CD4-positive, alpha-beta T cell treated with Interferon gamma for 1 hour (primary cell): ENCODE measurements at places on chromosomes 6 and 20.
A peak's percentile ranks its signal among the peaks of the same experiment; 100 is the strongest.

- DNase-seq: no peak
Measured at GRCh38 chr6:108951351-108951953, 103.2 kb downstream of the ARMC2 start.

DNA sequence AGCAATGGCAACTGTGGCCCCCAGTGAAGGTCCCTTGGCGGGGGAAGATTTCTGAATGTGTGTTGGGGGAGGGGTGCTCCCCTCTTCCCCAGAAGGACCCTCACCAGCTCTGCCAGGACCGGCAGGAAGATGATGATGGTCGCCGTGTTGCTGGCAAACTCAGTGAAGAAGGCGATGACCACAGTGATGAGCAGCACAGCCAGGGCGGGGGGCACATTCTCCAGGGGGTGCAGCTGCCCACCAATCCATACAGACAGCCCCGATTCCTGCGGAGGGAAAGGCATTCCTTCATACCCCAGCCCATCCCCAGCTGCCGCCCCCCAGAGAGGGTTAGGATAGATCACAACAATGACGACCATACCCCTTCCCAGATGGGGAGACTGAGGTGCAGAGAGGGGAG lies 15.7 kb upstream of the OCSTAMP start:
- DNase-seq: no peak

GRCh38 chr6:149473080-149474052 lies 11.4 kb downstream of the ZC3H12D start:
- DNase-seq: no peak

DNA sequence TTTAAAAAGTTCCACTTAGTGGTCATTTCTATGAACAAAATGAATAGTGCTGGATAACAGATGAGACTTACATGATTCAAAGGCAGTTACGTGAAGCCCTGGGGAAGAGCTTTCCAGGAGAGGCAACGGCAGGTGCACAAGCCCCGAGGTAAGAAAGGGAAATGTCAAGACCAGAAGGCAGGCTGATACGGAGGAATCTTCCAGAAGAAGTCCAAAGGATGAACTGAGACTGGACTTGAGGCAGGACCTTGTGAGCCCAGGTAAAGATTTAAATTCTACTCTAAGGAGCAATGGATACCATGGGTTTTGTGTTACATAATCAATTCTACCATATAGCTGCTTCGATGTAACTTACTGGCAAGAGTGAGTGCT lies 164.6 kb downstream of the BCAS1 start:
- DNase-seq: no peak

DNA sequence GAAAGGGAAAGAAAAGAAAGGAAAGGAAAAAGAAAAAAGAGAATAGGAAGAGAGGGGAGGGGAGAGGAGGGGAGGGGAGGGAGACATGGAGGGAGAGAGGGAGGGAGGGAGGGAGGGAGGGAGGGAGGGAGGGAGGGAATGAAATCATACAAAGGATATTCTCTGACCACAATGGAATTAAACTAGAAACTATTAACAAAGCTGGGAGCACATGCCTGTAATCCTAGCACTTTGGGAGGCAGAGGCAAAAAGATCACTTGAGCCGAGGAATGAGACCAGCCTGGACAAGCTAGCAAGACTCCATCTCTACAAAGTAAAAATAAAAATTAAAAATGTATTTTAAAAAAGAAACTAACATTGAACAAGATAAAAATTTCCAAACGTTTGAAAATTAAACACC lies 62.8 kb downstream of the ILRUN start:
- DNase-seq: no peak

GRCh38 chr20:62726276-62726675 lies 17.6 kb downstream of the NTSR1 start:
- no peak for DNase-seq

DNA sequence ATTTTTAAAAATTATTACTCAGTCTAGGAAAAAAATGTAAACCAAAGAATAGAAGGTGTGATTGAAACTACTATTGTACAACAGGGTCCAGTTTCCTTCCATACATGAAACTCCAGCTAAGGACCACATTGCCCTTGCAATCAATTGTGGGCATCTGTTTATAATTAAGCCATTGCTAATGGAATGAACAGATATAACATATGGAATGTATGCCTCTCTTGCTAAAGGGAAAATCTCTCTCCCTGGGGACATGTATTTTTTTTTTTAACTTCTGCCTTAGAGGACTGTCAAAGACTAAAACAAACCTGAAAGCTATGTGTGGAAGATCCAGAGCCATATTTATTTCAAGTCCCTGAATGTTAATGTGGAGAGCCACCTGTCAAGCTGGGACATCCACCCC lies 336.8 kb upstream of the MANEA start:
- no peak for DNase-seq

DNA sequence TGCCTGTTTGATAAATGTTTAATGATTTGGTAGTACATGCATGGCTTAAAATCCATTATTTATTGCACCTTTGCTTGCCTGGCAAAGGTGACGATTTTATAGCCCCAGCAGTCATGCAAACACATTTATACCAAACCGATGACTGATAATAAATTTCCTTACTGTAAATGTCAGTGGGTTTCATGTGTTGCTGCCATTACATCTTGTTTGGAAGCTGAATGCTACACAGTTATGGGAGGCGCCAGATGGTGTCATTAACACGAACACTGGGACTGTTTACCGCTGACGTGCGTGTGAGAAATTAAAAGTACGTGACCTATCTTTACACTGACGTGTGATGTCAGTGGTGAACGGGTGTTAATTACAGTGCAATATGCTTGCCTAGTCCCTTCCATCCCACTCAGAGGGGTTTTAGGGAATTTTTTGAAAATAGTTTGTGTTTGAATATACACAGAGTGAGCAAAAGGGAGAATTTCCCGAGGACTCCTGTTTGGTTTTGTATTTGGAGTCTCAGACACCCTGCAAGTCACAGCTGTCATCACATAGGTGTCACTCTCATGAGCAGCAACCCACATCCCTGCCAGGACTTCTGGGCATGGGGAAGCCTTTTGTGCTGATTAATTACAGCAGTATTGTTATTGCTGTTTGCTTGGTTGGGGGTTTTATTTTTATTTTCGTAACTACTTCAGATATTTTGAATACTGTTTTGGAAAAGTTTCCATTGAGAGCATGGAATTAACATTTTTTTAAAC lies 151.8 kb upstream of the INSM1 start:
- DNase-seq: peak; percentile 22

DNA sequence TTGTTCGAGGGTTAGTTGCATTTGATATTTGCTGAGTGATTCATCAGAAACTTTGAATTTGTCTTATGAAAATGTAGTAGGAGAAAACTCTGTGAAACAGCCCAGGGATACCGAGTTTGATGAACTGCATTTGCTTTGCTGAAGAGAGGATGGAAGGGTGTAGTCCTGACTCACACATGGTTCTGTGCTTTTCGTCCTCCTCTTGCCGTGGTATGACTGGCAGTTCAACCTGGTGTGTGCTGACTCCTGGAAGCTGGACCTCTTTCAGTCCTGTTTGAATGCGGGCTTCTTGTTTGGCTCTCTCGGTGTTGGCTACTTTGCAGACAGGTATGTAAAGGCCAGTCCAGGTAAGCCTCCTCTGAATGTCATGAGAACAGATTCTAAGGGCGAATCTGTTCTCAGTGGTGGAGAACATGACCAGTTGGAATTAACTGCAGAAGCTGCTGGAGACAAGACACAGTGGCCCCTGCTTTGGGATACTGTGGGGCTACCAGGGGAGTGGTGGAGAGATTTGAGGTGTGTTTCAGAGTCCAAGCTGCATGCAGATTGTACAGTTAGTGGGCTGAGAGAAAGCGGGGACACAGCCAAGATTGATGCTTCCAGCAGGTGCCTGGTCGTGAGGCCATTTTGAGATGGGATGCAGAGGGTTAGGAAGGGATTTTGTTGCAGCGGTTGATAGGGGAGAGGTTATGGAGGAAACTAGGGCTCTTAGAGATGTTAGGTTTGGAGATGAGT lies 8.4 kb downstream of the SLC22A1 start:
- DNase-seq: no peak

DNA sequence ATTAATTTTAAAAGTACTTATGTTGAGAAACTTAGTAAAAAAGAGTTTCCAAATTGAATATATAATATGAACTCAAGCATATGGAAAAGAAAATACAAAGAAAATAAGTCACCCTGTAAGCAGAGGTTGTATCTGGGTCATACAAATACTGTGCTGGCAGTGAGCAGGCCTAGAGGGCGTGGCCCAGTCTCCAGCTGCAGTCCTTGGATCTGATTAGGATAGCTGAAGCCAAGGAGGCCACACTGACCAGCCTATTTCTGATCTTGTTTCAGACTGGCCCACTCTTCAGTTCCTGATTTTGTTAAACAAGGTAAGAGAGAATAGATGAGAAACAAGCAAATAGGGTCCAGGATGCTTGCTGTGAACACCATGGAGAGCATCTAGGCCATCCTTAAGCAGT lies 228.8 kb downstream of the EPM2A start:
- no peak for DNase-seq

DNA sequence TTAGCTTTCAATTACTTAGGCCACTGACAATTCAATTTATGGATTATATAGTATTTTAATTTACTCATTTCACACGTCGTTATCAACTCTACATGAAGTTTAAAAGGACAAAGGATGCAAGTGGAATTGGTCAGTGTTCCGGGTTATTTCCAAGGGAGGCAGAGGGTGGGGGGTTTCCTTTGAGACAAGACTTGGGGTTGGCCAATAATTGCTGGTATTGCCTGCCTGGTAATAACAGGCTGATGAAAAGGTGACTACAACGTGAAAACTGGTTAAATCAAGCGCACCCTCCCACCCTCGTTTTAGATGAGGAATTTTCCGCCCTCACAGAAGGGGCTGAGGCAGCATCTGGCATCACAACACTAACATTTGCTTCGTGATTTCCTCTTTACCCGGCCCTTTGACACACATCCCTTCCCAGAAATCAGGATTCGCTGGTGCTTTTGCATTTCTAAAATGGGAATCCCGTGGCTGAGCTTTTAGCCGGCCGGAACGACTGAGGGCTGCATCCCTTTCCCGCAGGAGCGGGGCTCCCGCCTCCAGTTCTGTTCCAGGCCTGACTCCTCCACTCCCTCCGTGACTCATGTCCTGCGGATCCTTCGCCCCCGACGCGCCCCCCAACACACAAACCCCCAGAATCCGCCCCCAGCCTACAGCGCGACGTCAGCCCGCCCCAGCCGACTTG lies 999 bp upstream of the PIM1 start:
- no peak for DNase-seq

- no peak for DNase-seq
Measured at GRCh38 chr6:130034378-130035146, 16.2 kb downstream of the L3MBTL3 start.

DNA sequence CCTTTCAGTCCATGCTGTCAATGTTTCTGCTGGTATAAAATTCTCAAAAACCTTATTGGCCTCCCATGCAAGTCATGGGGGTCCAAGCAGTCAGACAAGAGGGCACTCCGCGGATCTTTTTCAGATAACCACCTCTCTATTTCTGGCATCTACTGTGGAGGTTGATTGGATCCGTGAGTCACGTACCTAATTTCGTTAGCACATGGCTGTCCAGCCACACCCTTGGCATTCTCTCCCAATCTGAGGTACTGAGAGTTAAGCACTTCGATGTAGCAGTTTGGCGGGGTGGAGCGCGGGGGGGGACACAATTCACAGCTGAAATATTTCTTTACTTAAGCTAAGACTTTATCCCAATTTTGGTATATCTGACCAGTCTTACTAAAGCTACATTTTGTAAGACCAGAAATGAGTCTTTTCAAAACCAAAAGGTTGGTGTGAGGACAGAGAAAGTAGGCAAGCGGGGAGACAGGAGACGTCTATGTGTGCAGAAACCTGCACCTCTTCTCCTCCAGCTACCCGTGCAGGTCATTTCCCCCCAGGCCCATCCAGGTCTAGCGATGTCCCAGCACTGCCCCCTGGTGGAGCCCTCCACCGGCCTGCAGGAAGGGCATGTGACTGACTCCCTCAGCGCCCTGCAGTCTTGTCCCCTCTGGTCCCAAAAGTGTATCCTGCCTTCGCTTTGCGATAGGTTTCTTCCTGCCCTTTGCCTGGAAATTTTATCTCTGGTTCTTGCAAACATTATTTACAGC lies 113.1 kb downstream of the ADAT2 start:
- DNase-seq: peak; percentile 12

- DNase-seq: no peak
Measured at GRCh38 chr20:54174457-54175175, 830 bp upstream of the CYP24A1 start.

DNA sequence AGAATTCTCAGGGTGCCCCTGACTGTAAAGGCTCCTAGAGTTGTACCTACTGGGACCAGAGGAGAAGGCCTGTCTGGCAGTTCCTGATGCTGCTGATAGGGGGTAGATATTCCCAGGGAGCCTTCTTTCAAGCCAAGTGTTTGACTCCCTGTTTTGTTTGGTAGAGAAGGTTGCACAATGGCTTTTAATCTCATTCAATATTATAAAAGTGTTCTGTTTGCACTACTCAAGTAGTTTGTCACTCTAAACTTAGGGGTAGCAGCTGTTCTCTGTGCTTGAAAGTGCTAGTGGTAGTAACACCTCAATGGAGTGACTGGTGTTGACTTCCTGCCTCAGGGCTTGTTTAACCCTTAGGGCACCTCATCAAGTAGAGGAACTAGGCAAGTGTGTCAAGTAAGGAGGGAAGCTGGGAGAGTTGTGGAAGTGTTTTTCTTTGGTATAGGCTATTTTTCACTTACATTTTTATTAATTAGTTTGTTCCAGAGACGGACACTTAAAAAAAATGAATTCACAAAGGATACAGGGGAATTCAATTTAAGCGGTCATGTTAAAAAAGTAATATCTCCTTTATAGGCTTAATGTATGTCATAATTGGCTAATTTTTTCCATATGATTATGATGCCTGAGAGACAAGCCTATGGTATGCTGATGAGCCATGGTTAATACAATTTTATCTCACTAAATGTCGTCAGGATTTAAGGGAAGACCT lies 38.1 kb downstream of the BICRAL start:
- no peak for DNase-seq

GRCh38 chr6:151482290-151482689 lies 11.5 kb upstream of the CCDC170 start:
- no peak for DNase-seq

GRCh38 chr6:127301199-127301700 lies 34.6 kb downstream of the RNF146 start:
- no peak for DNase-seq

DNA sequence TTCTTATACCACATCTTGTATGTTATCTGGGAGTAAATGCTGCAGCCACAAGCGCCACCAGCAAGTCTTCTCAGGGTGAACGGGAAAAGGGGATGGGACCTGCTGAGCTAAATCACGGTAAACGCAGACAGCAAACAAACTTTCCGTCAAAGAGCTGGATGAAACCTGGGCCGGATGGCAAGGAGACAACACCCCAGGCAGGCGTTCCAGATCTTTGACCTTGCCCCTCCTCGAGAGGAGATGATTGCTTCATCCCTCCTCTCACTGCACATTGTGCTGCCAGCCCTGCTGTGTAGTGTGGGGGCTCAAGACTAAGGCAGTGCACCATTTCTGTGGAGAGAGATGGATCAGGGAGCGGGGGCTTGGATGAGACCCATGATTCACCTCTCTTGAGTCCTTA lies 9.8 kb downstream of the RAET1E start:
- DNase-seq: no peak

GRCh38 chr6:56868687-56869086 lies 86.2 kb upstream of the BEND6 start:
- no peak for DNase-seq

GRCh38 chr6:72657407-72658197 lies 35.7 kb downstream of the KCNQ5 start:
- no peak for DNase-seq
